ENCODE measurements at places on chromosomes 4 and X.

GRCh38 chrX:54090880-54091279, 46.6 kb upstream of the PHF8 start:
- no peak for DNase-seq

DNA sequence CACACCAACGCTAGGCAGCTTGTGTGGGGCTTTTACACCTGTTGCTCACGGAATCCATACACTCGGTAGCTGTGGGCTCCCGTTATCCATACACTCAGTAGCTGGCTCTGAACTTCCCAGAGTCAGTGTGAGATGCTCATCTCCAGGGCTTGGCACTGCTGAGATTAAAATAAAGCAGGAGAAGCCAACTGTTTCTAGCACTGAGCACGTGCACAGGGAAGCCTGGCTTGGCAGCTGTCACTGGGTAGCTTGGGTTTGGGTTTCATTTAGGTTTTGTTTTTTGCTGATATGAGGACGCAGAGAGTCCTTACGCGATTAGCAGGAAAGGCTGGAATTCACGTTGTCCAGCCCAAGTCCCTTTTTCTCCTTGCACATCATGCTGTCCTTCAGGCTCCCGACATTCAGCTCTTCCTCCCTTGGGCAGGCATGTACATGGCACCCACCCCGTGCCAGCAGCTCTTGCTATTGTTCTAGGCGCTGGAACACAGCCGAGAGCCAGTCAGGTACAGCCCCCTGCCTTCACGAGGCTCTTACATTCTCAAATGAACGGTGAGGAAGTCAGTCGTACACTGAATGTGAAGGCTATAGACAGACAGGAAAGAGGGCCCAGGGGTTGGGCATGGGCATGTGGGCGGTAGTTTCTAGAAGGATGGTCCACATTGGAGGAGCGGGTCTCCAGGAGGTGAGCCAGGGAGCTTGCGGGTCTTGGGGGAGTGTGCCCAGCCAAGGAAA, 25.9 kb downstream of the NSG1 start:
- DNase-seq: no peak

- no peak for DNase-seq
Measured at GRCh38 chr4:28621591-28621990, 1761.0 kb downstream of the STIM2 start.

DNA sequence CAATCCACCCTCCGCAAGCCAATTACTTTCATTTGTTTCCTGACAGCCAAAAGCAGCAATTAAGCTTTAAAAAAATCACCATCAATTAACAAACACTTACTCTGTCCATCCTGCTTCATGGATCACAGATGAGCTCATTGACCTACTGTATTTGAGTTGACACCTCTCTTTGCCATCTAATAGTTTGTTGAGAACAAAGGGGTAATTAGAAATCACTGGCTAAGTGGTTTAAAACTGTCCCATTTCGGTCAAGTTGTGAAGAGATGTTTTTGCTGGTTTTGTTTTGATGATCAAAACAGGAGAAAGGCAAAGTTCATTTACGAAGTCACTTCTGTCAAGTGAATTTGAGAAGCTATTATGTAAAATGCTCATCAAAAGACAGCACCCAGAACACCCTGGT, 10.4 kb downstream of the SH3KBP1 start:
- DNase-seq: peak; percentile 15

DNA sequence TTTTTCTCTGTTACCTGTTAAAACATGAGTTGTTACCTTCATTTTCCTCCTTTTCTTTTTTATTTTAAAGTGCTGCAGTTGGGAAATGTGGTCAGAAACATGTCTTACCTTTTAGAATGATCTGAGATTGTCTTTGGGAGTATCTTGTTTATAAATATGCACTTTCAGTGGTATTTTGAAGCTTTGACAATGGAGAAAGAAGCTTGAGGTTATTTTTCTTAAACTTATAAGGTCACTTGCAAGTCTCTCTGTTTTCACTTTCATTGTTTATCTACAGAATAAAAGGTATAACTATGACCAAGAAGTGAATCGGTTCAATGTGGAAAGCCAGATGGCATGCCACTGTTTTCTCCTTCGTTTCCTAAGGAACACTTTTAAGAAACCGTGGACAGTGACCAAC, 167.5 kb upstream of the SLC7A11 start:
- DNase-seq: no peak

- DNase-seq: peak; percentile 73
Measured at GRCh38 chr4:149997881-149998421, 80.3 kb upstream of the DCLK2 start.
